ENCODE measurements at places on chromosomes 5 and 9.
A peak's percentile ranks its signal among the peaks of the same experiment; 100 is the strongest.

GRCh38 chr5:39424736-39425637, at the start of gene DAB2:
Gene DAB2 (minus strand): TSS chr5:39424980. CDS start chr5:39394320, 30,660 bp downstream.
- peak; percentile 97 for DNase-seq

GRCh38 chr5:133113331-133114061, 61.7 kb downstream of the HSPA4 start:
- peak; percentile 66 for DNase-seq

DNA sequence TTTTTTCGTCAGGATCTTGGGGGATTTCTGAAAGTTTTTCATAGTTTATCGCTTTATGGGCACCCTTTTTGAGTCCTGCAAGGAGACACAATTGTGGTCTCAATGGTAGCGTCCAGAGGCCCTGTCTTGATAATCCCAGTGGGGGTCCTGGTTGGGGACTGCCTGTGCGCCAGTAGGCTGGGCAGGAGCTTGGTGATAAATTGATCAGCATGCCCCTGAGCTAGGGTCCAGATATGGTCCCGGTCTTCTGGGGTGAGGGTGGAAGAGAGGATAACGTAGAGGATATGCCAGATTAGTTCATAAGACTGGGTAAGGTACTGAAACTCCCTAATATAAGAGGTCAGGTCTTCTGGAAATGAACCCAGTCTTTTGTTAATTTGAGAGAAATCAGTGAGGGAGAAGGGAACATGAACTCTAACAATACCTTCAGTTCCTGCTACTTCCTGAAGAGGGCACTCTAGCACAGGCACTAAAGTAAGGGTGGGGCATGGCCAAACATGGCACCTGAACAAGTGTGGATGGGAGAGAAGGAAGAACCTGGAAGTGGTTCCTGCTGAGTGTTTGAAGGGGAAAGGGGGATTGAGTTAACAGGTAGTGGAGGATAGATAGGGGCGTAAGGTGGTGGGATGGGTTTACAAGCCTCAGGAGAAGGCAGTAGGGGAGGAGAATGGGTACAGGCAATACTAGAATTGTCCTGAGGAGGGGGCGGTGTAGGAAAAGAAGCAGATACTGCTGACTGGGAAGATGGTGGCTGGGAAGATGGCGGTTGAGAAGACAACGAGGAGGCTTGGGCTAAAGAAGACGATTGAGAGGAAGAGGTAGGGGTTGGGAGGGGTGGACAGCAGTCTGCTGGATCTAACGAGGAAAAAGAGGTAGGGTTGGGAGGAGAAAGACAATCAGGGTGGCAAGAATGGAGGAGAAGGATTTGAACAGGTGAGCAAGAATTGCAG, 33.8 kb upstream of the ANXA2R start:
- peak; percentile 57 for DNase-seq

DNA sequence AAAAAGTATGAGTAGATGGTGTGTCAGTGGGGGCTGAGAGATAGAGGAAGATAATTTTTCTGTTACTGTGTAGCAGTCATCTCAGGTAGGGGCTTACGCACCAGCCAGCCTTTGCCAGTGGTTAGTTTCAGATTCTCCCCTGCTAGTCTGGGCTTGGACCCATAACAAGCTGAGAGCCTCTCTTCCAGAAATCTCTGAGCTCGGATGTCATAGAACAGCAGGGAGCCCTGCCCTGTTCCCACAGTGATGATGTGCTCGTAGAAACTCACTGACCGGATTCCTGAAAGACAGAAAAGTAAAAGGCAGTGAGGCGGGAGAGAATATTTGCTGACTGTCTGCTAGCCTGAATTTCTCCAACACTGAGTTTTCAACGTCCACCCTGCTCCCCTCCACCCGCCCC, 37.2 kb downstream of the DCAF12 start:
- DNase-seq, result no peak

DNA sequence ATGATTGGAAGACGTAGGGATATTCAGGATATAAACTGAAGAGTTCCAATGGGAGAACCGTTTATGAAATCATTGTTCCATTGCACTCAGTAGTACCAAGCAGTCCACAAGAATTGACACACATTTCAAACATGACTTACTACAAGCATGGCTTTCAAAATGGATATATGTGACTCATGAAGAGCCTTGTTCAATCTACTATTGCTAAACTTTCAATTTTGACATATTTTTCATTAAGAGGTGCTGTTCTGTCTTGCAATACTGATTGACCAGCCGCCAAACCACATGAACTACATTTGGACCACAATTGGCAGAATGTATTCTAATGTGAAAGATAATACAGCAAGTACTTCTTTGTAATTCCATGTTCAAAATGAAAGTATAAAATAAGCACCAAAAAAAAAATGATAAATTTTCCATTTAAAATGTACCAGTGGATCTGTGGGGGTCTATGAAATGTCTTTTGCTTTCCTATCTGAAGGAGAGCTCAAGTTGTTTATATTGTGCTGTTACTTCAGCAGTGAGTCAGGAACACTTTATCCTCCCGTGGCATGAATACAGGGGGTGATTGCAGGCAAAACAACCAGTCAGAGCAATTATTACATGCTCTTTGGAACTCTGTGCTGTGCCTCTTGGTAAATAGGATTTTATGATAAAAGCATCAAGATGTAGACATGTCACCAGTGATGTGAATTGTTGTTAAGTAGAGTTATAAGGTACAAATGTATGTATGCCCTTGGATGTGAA, 366.0 kb downstream of the ARRDC3 start:
- peak; percentile 57 for DNase-seq

DNA sequence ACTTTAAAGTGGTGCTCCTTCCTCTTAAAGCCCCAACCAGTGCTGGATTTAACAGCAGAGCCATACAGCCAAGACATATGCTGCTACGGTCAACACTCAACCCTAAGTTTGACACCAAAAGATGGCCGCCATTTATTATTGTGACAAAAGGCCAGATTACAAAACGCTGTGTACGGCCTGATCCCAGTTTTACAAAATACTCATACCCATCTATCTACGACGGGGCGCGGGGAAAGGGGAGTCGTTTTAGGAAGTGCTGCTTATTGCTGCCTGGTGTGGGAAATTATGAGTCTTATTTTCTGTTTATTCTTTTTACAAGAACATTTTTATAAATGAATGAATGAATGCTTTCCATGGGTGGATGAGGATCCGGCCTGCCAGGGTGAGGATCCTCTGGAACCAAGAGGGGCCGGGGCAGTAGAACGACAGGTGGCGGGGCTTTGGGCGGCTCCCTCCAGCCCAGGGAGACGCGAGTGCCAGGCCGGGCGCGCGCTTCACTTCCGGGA, 457 bp upstream of the IDNK start:
- DNase-seq, result no peak

DNA sequence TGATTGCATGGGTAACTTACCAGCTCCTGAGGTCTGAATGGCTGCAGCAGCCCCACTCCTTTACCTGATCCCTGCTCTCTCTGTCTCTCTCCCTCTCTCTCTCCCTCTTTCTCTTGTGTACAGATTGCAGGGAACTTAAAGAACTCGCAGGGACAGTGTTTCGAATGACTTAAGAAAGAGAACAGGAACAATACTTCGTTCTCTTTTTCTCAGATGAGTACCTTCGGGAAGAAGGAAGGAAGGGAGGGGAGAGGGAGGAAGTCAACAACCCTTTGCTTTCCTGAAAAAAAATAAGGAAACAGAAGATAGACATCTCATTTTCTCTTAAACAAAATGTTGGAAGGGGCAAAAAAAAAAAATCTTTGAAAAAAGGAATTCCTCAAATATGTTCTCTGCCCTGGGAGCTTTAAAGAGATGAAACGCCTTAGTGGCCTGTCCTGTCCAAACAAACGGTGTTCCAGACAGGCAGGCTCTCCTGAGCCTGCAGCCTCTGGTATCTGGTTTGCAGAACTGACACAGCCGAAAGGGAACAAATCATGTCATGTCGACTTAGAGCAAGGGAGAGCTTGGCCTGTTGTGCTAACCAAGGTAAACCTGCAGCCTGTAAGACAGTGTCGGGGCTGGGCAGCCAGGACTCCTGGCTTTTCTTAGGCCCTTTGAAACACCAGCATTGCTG, at the start of gene ZNF366:
TSS of gene ZNF366 (minus strand) at position 180 of the 676 bp plus-strand sequence. CDS start 45,914 bp downstream, outside the sequence.
- no peak for DNase-seq

DNA sequence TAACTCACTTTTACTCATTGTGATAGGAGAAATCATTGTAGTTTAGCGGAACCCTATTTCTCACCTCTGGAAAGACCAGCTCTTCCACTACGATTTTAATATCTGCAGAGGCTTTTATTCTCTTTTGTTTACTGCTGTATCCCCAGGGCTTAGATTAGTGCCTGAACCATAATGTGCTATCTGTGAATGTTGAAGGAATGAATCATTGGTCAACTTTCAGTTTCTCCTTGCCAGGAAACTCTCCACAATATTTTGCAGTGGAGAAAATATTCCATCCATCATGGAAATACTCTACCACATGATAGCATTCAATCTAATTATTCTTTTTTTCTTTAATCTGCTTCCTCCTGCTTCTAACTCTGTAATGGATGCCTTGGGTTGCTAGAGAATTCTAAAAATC, 263.5 kb upstream of the PTPRD start:
- peak; percentile 60 for DNase-seq

DNA sequence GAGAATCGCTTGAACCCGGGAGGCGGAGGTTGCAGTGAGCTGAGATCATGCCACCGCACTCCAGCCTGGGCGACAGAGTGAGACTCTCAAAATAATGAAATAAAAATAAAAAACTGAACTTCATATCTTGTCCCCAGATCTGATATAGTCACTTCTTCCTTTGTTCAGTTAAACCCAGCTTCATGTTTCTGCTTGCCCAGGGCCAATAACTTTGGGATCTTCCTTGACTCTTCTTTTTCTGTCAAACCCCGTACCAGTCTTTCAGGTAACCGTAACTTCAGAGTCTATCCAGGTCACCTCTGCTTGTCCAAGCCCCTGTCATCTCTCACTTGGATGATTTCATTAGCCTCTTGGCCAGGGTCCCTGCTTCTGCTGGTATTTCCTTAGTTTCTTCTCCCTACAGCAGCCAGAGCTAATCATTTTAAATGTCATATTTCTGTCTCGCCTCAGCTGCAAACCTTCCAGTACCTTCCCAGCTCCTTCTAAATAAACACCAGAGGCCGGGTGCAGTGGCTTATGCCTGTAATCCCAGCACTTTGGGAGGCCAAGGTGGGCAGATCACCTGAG, 19.7 kb upstream of the ABL1 start:
- no peak for DNase-seq

GRCh38 chr5:114369680-114370417, 8.0 kb downstream of the KCNN2 start:
- no peak for DNase-seq

- no peak for DNase-seq
Observed at GRCh38 chr5:104739905-104740304, 1177.3 kb upstream of the NUDT12 start.

DNA sequence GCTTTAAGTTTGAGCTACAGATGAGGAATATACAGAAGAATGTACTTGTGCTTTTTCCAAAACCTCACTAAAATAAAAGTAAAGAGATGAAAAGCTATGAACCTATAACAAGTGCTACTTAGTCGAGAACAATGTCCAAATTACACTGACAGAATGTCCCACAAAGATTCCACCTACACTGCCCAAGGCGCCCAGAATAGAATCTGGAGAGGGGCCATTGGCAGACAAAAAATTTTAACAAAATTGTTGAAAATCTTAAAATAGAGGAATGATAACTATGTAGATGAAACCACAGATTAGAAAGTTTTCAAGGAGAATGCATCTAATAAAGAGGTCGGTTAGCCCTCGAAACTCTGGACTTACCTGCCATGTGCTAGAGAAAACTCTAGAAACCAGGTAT, 235.3 kb downstream of the CETN3 start:
- DNase-seq, result no peak

- no peak for DNase-seq
Observed at GRCh38 chr5:179166171-179166885, 106.2 kb downstream of the ZNF354C start.

- DNase-seq, result peak; percentile 29
Observed at GRCh38 chr9:70902171-70902570, 219.2 kb downstream of the TRPM3 start.

DNA sequence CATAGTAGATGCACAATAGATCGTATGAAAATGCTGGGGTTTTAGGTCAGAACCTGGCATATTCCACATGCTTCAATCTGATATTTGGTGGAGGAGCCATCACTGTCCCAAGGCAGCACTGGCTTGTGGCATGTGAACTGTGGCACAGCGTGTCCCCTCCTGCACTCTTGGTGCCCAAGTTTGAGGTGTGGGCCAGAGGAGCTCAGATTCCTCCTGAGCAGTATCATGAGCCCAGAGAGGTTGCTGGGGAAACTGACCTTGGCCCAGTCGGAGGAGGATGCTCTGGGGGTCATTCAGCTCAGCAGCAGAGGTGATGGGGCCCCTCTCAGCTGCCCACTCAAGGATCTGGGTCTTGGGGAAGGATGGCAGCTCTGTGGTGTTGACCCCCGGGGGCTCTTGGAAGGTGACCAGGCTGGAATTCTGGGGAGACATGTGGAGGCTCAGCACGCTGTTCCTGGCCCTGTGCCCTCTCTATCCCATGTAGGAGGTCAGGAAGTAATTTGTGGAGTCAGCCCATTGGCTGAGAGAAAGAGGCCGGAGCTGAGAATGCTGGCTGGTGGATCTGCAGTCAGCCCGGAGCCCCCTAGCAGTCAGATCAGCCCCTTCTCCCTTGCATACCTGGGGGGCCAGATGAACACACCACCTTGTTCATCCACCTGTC, 23.7 kb downstream of the FPGS start:
- DNase-seq, result no peak
